ENCODE measurements at places on chromosomes 4 and X.
A peak's percentile ranks its signal among the peaks of the same experiment; 100 is the strongest.

DNA sequence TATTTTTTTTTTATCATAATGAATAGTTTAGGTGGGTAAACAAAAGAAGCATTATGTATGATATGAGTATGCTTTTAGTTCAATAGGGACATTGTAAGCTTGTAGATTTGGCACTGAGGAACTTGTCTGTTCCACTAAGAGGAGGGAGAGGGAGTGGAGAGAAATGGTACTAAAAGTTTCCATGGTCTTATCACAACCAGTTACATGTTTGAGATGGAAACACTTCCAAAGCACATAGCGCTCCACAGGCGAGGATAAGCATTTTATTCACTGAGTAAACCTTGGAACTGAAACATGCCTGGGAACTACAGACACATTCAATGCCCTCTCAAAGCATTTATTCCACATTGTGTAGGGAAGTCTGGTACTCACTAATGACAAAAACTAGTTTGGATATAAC, 15.5 kb downstream of the MYOZ2 start:
- DNase-seq, result no peak

GRCh38 chr4:163243297-163243981, 76.7 kb upstream of the NAF1 start:
- no peak for DNase-seq

DNA sequence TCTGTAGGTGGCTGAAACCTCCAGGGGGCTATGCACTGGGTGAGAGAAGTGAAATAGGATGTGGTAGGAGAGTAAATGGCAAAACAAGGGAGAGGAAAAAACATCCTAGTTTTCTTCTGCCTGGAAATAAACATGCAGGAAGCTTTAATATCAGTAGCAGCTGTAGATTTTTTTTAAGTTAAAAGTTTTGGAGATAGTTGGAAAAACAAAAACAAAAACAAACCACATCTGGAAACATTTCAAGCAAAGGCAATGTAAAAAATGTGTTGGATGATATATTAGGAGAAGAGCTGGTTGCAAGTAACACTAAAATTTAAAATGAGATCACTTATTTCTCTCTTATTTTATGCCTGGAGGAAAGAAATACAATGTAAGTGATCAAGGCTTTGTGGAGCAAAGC, 388.0 kb downstream of the SPRY1 start:
- DNase-seq, result no peak

DNA sequence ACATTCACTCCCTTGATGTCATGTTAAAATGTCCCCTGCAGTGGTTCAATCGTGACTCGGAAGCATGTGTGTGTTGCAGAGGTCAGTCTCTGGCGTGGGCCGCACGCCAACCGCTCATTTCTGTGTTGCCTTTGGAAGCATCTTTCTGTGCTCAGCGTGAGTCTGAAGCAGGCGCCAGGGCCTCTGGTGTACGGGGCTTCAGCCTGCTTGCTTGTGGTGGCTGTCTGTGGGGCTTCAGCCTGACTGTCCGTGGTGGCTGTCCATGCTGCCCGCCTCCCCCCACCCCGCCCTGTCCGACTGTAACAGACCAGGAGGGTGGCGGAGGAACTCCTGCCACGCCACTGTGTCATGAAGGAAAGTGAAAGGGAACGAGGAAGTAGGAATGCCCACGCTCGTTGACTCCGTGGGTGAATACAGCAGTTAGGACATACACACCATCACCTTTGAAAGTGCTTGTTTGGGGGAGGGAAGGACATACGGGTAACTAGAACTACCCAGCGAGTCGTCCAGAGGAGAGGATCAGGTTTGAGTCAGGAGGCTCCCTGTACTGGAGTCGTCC, 14.7 kb upstream of the CLCN4 start:
- no peak for DNase-seq

GRCh38 chrX:101774340-101774739, 114.7 kb upstream of the ARMCX2 start:
- DNase-seq, result no peak

DNA sequence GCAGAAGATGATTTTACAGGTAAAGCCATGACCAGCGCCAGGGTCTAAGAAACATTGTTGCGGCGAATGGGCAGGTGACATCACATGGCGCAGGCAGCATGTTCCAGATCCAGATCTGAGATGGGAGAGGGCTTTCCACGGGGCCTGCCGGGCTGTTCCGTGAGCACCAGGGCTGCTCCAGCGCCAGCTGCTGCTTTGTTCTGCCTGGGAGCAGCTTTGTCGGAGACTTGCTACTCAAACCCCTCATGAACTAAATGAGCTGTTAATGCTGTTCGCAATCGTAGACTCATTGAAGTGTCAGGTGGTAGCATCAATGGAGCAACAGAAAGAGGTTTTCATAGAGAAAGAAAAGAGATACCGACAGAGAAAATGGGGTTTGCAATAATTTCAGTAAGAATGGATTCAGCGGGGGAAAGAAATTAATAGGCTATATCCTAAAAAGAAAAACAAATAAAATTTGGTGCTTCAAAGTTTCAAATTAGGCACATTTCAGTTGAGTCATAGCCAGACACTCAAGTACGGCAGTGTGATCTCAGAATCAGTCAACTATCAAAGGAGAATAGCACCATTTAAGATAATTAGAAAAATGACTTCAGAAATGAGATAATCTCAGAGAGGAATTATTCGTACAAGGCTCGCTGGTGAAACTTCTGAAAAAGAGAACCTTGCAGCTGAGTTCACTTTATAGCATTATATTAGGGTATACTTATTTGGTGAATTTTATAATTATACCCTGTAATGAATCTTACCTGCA, 23.9 kb downstream of the SORBS2 start:
- no peak for DNase-seq

GRCh38 chr4:7864685-7865084, 75.0 kb downstream of the AFAP1 start:
- DNase-seq, result no peak

- DNase-seq, result no peak
These were observed 172.9 kb downstream of the AFAP1 start for GRCh38 chr4:7766661-7767345.

GRCh38 chr4:108473163-108473720, 147.1 kb upstream of the RPL34 start:
- no peak for DNase-seq

- DNase-seq, result no peak
These were observed 26.0 kb downstream of the SMAD1 start for GRCh38 chr4:145507636-145508035.

DNA sequence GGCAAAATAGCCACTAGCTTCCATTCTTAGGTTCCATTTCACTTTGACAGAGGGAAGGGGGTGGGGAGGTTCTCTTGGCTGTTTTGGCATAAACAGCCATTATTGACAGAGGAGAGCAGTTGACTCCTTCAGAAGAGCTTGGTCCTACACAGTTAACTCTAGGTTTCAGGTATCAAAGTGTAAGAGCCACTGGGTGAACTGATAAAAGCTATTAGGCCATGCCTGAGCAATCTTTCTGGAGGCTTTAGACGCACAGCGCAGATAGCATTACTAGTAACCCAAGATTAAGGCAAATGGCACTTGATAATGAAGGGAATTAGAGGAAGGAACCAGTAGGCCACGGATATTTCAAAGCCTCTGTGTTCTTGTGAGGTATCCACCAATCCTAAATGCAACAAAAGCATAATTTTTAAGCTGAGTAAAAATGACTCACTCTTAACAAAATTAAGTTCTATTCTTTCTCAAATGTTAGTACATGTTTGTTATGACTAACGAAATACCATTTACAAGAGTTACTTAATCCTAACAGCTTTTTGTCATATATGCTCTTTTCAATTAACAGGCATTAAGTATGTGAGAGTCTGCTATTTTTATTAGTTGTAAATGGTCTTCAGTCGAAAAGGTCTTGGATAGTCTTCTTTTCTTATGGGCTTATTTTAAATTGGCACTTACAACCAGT, 53.6 kb downstream of the SLC7A11 start:
- DNase-seq, result no peak

DNA sequence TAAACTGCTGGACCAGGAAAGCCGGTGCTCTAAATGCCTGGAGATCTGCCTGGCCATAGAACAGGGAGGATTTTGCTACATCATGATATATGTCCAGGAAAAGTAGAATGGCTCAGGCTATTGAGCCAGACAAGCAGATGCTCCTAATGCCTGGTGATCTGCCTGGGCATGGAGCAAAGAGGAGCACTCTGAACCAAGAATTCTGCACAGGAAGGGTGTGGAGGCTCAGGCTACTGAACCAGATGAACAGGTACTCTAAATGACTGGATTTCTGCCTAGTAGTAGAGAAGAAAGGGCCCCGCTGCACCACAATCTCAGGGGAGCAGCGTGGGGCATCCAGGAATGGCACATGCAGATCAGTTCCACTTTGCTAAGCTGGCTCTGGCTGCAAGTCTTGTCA, 607.9 kb downstream of the ANKRD50 start:
- DNase-seq, result no peak

- no peak for DNase-seq
These were observed 90.2 kb downstream of the DIPK2B start for GRCh38 chrX:45110494-45110893.

- DNase-seq, result peak; percentile 63
These were observed 26.8 kb upstream of the CLDN24 start for GRCh38 chr4:183348706-183349659.

DNA sequence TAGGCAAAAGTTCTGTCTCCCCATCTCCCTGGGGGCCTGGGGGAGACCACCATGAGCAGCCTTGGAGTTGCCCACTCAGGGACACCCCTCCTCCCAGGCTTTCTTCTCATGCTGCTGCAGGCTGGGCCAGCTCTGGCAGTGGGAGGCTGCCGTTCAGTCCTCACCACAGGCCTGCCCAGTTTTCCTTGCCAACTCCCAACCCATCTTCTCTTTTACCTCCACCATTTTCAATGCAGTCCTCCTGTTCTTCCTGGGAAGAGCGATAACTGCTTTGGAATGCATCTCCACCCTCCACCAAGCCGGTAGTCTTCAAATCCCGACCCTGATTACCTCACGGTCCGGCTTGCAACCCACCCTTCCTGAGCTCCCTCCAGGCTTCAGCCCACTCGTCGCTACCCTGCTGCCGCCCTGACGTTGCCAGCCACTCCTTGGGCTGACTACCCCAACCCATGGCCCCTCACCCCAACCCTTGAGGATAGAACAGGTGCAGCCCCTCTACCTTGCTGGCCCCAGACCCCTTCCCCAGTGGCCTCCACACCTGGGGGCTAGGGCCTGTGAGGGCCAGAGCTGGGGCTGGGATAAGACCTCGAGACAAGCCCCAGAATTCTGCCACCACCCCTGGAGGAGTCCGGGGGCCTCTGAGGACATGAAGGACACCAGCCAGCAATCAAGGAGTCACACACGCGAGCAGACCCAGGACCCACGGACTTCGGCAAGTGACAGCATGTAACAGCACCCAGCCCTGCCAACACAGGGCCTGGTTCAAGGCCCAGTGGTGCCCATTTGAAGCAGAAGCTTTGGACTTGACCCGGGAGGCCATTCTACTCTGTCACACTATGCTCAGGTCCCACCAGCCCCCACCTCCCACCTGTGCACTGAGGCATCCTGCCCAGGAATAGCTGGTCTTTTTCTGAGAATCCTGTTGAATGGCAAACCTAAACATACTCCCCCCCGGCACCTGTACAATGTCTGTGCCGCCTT, 9.2 kb downstream of the WDR1 start:
- DNase-seq, result no peak

GRCh38 chrX:135435139-135435922, 13.6 kb downstream of the SMIM10L2A start:
- no peak for DNase-seq

- DNase-seq, result no peak
These were observed at the start of gene DLG3 for GRCh38 chrX:70444326-70444945. DLG3 (plus strand) TSS chrX:70444835; CDS start chrX:70445202, 367 bp downstream.

DNA sequence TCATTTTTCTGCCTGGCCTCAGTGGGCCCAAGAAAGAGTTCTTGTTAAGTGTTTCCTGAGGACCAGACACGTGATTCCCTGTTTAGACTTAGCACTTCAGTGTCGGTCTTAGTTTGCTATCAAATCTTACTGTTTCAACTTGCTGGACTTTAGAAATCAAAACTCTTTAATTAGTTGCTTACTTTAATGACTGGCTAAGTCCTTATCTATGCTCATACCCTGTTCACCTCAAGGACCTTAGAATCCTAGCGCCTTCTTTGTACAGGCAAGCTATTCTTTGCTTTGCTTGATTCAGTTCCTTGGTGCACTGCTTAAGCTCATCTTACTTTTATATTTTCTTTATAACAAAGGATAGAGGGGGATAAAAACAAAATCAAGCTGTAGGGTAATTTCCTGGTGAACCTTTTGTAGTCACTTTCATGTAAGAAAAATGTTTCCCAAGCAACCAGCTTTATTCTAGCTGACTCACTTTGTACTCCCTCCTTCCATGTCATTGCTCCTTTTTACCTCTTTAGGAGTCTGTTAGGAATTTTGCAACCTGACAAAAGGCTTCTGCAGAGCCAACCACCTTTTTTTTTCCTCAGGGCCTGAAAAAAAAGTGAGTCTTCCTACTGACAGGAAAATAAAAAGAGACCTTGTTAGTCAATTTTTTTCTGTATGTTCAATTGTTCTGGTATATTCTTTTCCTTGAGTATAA, 14.7 kb downstream of the WDR44 start:
- DNase-seq, result no peak

DNA sequence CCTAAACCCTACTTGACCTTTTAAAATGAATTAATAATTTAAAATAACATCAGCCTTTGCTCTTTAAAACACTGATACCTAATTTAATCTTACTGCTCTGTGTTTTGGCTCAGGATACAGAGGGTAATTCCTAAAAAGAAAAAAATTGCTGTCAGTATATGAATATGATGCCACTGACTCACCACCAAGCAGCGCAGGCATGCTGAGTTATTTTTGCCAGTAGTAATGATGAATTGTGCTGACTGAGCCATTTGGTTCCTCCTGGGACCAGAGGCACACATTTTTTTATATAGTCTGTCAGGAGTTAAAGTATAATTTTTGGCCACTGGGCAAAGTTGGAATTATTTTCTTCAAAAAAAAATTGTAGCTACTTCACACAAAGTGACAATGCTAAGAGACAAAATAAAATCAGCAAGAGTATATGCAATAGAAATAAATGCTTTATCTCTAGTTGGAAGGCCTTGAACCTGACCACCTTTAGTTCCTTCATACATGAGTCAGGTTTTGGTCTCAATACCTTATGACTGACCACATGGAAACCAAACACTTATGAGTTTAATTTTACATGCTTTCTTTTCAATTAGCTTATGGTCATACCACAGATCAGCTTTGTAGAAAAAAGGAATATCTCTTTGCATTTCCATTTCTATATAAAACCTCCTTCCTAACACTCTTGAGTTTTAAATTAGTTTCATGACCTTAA, 115.1 kb downstream of the PPP3CA start:
- DNase-seq, result no peak

DNA sequence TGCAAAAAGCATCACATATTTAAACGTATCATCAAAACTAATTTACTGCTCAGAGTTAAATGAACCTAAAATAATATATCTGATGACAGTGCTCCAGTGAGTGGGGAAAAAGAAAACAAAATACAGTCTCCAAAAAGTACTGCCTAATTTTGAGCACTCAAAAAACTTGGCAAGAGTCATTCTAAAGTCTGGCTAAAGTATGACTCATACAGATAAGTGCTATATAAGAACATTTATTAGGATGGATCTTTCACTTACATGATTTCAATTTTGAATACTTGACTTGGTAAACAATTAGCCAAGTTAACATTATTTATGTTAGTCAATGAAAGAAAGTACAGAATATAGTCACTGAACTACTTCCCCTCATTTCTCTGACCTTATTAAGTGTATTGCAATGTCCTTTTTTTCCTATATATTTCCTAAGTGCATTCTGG, 27.2 kb downstream of the FBXO8 start:
- no peak for DNase-seq

GRCh38 chr4:15084780-15085179, 82.5 kb downstream of the CPEB2 start:
- no peak for DNase-seq

All from kidney epithelial cell (primary cell).